ENCODE measurements at places on chromosomes 6 and 20.
A peak's percentile ranks its signal among the peaks of the same experiment; 100 is the strongest.

GRCh38 chr6:163876391-163876790 is 461.9 kb downstream of the QKI start:
- H3K27ac ChIP-seq: no peak overlapping the region
- no peak overlapping the region for H3K4me3 ChIP-seq
- H3K4me1 ChIP-seq: no peaks in the 10 kb centered on the region
- H3K27me3 ChIP-seq: no peaks in the 10 kb centered on the region
- no peaks in the 10 kb centered on the region for H3K36me3 ChIP-seq
- DNase-seq: no peak

DNA sequence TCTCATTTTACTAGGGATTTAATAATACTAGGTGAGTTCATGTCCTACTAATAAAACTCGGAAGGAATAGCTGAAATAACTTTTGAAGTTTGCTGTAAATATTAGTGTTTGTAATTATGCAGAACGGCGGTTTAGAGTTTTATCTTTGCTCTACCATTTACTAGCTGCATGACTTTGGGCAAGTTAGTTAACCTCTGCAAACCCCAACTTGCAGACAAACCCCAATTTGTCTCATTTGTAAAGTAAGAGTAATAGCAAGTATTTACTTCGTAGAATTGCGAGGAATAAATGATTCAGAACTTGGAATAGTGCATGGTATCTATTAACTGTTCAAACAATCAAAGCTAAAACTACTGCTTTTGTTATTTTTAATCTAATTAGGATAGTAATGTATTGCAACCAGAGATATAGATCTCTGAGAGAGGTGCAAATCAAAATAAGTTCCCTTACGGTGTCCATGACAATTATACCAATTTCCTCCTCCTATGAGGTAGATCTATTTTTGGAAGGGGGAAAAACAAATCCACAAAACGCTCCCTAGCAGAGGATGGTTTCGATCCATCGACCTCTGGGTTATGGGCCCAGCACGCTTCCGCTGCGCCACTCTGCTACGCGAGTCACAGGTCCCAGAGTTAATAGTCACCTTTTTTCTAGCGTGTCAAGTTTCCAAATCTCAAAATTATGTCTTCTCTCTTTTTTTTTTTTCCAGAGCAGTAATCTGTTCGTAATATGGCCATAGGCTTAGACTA is 35.1 kb upstream of the BTN3A2 start:
- no peaks in the 10 kb centered on the region for H3K36me3 ChIP-seq
- DNase-seq: no peak
- H3K27ac ChIP-seq: no peak overlapping the region
- no peaks in the 10 kb centered on the region for H3K4me1 ChIP-seq

DNA sequence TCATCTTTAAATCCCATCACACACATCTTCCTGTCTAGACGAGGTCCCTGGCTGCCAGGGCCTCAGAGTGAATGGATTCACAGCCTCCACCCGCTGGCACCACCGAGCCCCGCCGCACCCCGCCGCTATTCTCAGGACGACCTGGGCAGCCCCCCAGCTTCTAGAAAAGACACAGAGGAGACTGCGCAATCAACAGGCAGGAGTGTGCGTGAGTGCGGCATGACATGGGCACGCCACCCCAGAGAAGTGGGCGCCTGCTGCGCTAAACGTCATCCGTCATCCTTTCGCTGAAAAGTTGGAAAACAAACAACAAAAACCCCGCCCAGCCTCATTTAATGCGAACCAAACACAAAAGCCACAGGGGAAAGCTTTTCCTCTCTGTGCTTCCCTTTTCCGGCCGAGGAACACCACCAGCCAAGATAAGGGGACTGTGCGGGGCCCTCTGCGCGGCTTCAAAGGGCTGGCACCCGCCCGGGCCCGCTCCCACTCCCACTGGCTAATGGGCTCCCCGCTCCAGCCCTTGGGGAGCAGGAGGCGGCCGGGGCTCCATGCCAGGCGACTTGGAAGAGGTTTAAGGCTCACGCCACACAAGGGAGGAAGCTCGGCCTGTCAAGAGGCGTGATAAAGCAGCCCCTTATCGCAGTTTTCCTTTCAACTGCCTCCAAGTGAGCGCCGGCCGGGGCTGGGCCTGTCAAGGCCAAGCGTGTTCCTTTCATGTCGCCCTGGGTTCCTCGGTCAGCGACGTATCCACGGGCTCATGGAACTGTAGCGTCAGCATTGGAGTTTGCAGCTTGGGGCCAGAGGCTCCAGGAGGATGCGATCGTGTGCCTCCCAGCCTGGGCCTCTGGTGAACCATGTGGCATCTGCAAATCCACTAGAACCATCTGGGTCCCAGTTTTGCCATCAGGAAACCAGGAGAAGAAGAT is 50.1 kb downstream of the NFATC2 start:
- no peaks in the 10 kb centered on the region for H3K4me1 ChIP-seq
- H3K4me3 ChIP-seq: peak overlapping the region; percentile 23
- DNase-seq: no peak
- H3K27me3 ChIP-seq: no peaks in the 10 kb centered on the region
- no peaks in the 10 kb centered on the region for H3K36me3 ChIP-seq

DNA sequence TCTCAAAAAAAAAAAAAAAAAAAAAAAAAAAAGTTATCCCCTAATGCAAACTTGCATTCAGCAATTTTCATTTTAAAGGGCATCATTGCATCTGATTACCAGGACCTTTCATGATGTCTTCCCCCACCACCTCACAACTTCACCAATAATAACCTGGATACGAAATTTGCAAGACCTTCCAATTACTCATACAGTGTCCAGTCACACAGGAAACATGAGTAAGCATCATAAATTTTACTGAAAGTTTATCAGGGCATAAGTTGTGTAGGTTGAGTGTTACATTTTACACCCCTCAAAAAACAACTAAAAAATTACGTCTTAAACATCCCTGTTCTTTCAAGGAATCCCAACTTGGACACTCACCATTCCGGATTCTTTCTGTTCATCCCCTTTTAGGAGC is 79.1 kb upstream of the ANKEF1 start:
- H3K36me3 ChIP-seq: no peaks in the 10 kb centered on the region
- no peaks in the 10 kb centered on the region for H3K4me1 ChIP-seq
- H3K27ac ChIP-seq: no peak overlapping the region
- no peak for DNase-seq

DNA sequence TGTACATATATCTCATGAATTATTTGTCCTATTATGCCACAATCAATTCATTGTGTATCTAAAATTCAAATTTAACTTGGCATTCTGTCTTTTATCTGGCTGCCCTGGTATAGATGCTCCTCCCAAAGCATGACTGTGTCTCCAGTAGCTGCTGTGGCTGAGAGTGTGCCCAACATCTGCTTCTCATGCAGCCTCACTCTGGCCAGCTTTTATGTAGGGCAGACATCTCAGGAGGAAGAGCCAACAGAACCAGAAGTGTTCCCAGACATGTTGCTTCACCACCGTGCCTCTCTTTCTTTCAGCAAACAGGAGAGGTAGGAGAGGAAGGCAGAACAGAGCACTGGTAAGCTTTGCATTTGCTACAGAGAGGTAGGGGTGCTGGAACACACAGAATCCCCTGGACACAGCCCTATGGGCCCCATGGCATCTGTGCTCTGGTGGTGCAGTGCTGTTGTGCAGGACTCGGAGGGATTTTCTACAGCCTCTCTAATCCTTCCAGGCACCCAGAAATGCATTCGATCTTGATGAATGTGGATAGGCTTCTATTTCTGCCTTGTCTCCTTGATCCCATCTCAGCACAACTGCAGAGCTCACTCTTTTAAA is 637.1 kb downstream of the UTRN start:
- no peak overlapping the region for H3K4me3 ChIP-seq
- H3K27me3 ChIP-seq: no peaks in the 10 kb centered on the region
- H3K4me1 ChIP-seq: no peaks in the 10 kb centered on the region
- H3K27ac ChIP-seq: no peak overlapping the region

DNA sequence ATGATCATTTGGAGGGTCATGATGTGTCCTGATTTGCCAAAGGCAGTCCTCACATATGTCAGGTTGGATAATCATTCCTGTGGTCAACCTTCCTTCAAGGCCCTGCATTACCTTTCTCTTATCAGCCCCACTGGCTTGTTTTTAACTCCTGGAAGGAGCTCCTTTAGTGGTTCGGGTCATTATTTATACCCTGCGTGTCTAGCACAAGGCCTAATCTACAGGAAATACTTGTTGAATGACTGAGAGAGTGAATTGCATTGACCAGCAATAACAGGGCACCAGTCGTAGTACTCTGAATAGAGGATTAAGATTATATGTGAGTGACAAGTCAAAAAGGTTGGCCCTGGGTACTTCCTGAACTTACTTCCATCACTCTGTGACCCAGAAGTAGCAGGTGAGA is 4.5 kb downstream of the HIVEP2 start:
- no peak overlapping the region for H3K4me3 ChIP-seq
- H3K36me3 ChIP-seq: no peaks in the 10 kb centered on the region
- H3K27ac ChIP-seq: no peak overlapping the region
- no peak for DNase-seq
- H3K27me3 ChIP-seq: no peaks in the 10 kb centered on the region
